ENCODE measurements at places on chromosomes 5 and 9. TPM values are rescaled to one million over a fixed set of nuclear protein-coding genes. Genes with fewer than 3 reads are reported as not detected.

- no peak for DNase-seq
- peak overlapping the region; percentile 99 for H3K27ac ChIP-seq
- H3K27me3 ChIP-seq: no peaks in the 10 kb centered on the region
- H3K4me1 ChIP-seq: peaks cover 53% of the 10 kb centered on the region
- peak overlapping the region; percentile 42 for H3K4me3 ChIP-seq
Measured at GRCh38 chr5:34716986-34717385, 60.9 kb downstream of the RAI14 start.

GRCh38 chr9:27352457-27353165 is 55.7 kb upstream of the EQTN start:
- H3K4me1 ChIP-seq: no peaks in the 10 kb centered on the region
- no peaks in the 10 kb centered on the region for H3K36me3 ChIP-seq
- DNase-seq: no peak
- H3K4me3 ChIP-seq: no peak overlapping the region

The ACER2 gene
- total RNA-seq: 2.2 TPM

GRCh38 chr9:108347463-108348188 is 508.2 kb downstream of the ACTL7B start:
- H3K27me3 ChIP-seq: no peaks in the 10 kb centered on the region
- DNase-seq: no peak
- no peak overlapping the region for H3K27ac ChIP-seq

The PPWD1 gene
- 40.1 TPM for total RNA-seq

The C9orf152 gene
- total RNA-seq: not detected

DNA sequence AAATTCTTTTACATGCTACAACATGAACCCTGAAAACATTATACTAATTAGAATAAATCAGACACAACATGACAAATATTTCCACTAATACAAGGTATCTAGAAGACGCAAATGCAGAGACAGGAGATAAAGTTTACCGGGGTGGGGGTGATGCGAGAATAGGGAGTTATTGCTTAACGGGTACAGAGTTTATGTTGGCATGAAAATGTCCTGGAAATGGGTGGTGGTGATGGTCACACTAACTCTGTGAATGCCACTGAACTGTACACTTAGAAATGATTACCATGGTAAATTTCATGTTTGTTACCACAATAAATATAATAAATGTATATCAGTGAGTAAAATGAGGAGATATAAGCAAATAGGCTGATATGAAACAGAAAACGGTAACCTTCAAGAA is 132.7 kb downstream of the DCP2 start:
- no peaks in the 10 kb centered on the region for H3K36me3 ChIP-seq
- no peak for DNase-seq
- no peak overlapping the region for H3K4me3 ChIP-seq
- no peaks in the 10 kb centered on the region for H3K4me1 ChIP-seq
- no peak overlapping the region for H3K27ac ChIP-seq
- no peaks in the 10 kb centered on the region for H3K27me3 ChIP-seq

The FCN2 gene
- total RNA-seq: not detected

GRCh38 chr5:138645778-138646575 is 70.8 kb upstream of the HSPA9 start:
- H3K27me3 ChIP-seq: peaks cover 3% of the 10 kb centered on the region
- H3K27ac ChIP-seq: no peak overlapping the region
- no peaks in the 10 kb centered on the region for H3K36me3 ChIP-seq
- H3K4me1 ChIP-seq: no peaks in the 10 kb centered on the region
- H3K4me3 ChIP-seq: no peak overlapping the region

The GPR21 gene
- 1.4 TPM for total RNA-seq

The PCDHA10 gene
- 0.59 TPM for total RNA-seq

- DNase-seq: peak; percentile 78
- H3K36me3 ChIP-seq: no peaks in the 10 kb centered on the region
- H3K27me3 ChIP-seq: peaks cover 6% of the 10 kb centered on the region
- no peak overlapping the region for H3K27ac ChIP-seq
- H3K4me1 ChIP-seq: no peaks in the 10 kb centered on the region
Measured at GRCh38 chr9:86202338-86202882, 57.0 kb downstream of the C9orf153 start.

- no peak overlapping the region for H3K27ac ChIP-seq
- no peak overlapping the region for H3K4me3 ChIP-seq
- H3K4me1 ChIP-seq: no peaks in the 10 kb centered on the region
- peaks cover 7% of the 10 kb centered on the region for H3K27me3 ChIP-seq
Measured at GRCh38 chr9:93254806-93255493, 71.0 kb downstream of the WNK2 start.

- no peak for DNase-seq
- H3K36me3 ChIP-seq: no peaks in the 10 kb centered on the region
- H3K27ac ChIP-seq: no peak overlapping the region
- H3K4me3 ChIP-seq: no peak overlapping the region
Measured at GRCh38 chr5:165157219-165157618, 1651.8 kb downstream of the MAT2B start.

- peaks cover 46% of the 10 kb centered on the region for H3K4me1 ChIP-seq
- H3K27ac ChIP-seq: peak overlapping the region; percentile 73
- peak; percentile 78 for DNase-seq
- H3K4me3 ChIP-seq: no peak overlapping the region
- no peaks in the 10 kb centered on the region for H3K27me3 ChIP-seq
Measured at GRCh38 chr9:70954126-70954525, 167.3 kb downstream of the TRPM3 start.

DNA sequence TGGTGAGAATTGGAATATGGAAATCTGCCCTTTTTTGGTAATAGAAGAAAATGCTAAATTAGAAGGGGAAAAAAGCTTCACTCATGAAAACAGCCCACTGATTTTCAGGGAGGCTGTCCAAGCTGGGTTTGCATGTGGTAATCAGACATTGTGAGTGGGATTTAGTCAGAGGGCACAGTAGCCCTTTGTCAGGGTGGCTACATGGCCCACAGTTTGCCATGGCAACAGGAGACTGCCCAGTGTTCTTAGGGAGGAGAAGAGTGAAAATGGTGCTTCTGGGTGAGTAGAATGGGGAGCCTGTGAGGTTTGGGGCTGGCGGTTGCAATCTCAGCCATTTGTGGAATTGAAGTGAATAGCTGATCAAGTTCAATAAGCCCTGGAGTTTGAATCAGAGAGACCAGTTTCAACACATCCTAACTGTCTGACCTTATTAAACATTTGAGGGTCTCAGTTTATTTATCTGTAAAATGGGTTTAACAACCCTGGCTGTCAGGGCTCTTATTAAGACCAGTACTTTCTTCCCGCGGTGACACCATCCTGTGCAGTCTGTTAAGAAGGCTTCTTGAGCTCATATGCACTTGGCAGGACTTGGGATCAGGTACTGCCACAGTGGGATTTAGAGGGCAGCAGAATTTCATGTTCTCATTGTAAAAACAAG is 107.6 kb upstream of the TNC start:
- H3K4me3 ChIP-seq: no peak overlapping the region
- no peak overlapping the region for H3K27ac ChIP-seq
- no peaks in the 10 kb centered on the region for H3K27me3 ChIP-seq
- DNase-seq: no peak
- no peaks in the 10 kb centered on the region for H3K4me1 ChIP-seq

- H3K4me3 ChIP-seq: no peak overlapping the region
- H3K4me1 ChIP-seq: no peaks in the 10 kb centered on the region
- peak; percentile 53 for DNase-seq
- peaks cover 36% of the 10 kb centered on the region for H3K36me3 ChIP-seq
- H3K27ac ChIP-seq: no peak overlapping the region
- no peaks in the 10 kb centered on the region for H3K27me3 ChIP-seq
Measured at GRCh38 chr5:179233909-179234562, 111.2 kb downstream of the ADAMTS2 start.

DNA sequence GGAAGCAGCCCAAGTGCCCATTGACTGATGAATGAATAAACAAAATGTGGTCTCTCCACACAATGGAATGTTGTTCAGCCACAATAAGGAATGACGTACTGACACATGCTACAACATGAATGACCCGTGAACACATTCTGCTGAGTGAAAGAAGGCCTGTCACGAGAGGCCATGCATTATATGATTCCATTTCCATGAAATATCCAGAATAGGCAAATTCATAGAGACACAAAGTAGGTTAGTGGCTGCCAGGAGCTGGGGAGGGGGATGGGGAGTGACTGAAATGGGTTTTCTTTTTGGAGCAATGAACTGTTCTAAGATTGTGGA is 41.4 kb downstream of the BICD2 start:
- no peaks in the 10 kb centered on the region for H3K4me1 ChIP-seq
- no peaks in the 10 kb centered on the region for H3K27me3 ChIP-seq
- peak; percentile 52 for DNase-seq
- no peak overlapping the region for H3K4me3 ChIP-seq
- no peak overlapping the region for H3K27ac ChIP-seq
- H3K36me3 ChIP-seq: peaks cover 27% of the 10 kb centered on the region

- no peak overlapping the region for H3K4me3 ChIP-seq
- no peak for DNase-seq
- H3K27ac ChIP-seq: no peak overlapping the region
- H3K4me1 ChIP-seq: no peaks in the 10 kb centered on the region
- no peaks in the 10 kb centered on the region for H3K27me3 ChIP-seq
Measured at GRCh38 chr9:99660191-99660636, 161.5 kb upstream of the NR4A3 start.

DNA sequence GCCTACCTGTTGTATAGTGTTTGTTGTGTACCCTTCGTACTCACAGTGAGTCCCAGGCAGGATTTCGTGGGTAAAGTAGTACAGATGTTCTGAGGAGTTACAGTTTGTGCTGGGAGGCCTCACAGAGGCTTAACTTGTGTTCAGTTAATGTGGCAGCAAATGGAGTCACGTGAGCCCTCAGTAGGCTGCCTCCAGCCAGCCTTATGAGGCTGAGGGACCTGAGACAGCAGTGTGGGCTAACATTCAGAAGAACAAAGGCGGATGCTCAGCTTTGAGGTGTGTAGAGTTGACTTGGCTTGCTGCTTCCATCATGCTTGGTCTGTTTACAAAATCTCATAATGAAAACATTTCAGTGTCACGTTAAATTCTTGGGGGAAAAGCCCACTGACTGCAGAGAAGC is 118.1 kb downstream of the TRIO start:
- peaks cover 63% of the 10 kb centered on the region for H3K4me1 ChIP-seq
- H3K27me3 ChIP-seq: no peaks in the 10 kb centered on the region
- peak overlapping the region; percentile 51 for H3K27ac ChIP-seq

The AGXT2 gene
- total RNA-seq: not detected

The C5orf24 gene
- 48.3 TPM for total RNA-seq
